ENCODE measurements at places on chromosomes 11 and 22.

- no peak for DNase-seq
These were observed 9.2 kb upstream of the TOP3B start for GRCh38 chr22:21991774-21992173.

DNA sequence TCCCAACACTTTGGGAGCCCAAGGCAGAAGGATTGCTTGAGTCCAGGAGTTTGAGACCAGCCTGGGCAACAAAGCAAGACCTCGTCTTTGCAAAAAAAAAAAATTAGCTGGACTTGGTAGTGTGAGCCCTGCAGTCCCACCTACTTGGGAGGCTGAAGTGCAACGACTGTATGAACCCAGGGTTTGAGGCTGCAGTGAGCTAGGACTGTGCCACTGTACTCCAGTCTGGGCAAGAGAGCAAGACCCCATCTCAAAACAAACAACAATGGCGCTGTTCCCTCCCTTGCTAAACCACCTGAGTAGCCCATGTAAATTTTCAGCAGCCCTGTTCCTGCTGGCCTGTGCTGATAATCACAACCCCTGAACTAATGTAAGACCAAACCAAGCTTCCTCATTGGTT, 3.1 kb downstream of the LAMTOR1 start:
- no peak for DNase-seq

- no peak for DNase-seq
These were observed 3.1 kb upstream of the CAVIN3 start for GRCh38 chr11:6323291-6323905.

- DNase-seq: peak; percentile 17
These were observed 385 bp downstream of the TST start for GRCh38 chr22:37018815-37019308.

GRCh38 chr22:24033731-24034130, 22.6 kb downstream of the CABIN1 start:
- no peak for DNase-seq

- DNase-seq: no peak
These were observed 6.8 kb downstream of the APOBEC3D start for GRCh38 chr22:39027717-39028116.

- no peak for DNase-seq
These were observed 1.2 kb upstream of the CCDC86 start for GRCh38 chr11:60840470-60841430.

- DNase-seq: no peak
These were observed 63.0 kb downstream of the PTPRJ start for GRCh38 chr11:48043111-48043990.

DNA sequence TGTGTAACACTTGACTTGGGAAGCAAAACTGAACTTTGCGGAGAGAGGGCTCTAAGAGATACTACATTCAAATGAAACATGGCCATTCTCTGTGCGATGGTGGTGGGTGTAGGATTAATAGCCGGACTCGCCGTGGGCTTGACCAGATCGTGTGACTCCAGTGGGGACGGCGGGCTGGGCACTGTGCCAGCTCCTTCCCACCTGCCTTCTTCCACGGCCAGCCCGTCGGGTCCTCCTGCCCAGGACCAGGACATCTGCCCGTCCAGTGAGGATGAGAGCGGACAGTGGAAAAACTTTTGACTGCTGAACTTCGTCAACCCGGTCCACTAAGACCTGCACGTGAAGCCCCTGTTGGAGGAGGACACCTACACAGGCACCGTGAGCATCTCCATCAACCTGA, 137.4 kb downstream of the OR4C45 start:
- DNase-seq: no peak

GRCh38 chr11:1783725-1784529, 20.2 kb upstream of the CTSD start:
- no peak for DNase-seq

GRCh38 chr11:134901955-134902918, 490.2 kb upstream of the B3GAT1 start:
- no peak for DNase-seq

GRCh38 chr11:79498667-79499066, 57.8 kb upstream of the TENM4 start:
- no peak for DNase-seq

GRCh38 chr22:11253000-11253511, 4274.9 kb upstream of the OR11H1 start:
- DNase-seq: no peak

DNA sequence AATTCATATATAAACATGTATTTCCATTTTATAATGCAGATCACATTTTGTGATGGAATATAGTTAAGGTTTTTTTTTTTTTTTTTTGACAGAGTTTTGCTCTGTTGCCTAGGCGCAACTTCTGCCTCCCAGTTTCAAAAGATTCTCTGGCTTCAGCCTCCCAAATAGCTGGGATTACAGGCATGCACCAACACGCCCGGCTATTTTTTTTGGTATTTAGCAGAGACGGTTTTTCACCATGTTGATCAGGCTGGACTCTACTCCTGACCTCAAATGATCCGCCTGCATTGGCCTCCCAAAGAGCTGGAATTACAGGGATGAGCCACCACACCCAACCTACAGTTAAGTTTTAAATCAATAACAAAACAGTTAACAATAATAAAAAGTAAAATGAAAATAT, 18.8 kb downstream of the XKR3 start:
- no peak for DNase-seq

- peak; percentile 76 for DNase-seq
These were observed 1.9 kb upstream of the EMID1 start for GRCh38 chr22:29203488-29204454.

DNA sequence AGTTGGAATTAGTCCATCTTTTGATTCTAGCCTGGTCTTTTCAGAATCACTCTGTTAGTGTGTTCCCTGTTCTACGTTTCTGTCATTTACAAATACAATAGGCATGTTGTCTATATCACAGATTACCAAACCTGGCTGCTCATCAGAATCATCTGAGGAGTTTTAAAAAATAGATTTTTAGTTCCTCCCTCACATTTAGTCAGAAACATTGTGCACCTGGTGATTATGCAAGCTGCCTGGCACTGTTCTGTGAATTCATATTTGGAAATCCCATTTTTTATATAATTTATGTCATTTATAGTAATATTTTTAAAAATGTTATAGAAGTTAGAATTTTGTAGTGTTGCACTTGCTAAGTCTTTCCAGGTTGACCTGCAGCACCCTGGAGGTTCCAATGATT, 107.3 kb downstream of the PDE3B start:
- no peak for DNase-seq

DNA sequence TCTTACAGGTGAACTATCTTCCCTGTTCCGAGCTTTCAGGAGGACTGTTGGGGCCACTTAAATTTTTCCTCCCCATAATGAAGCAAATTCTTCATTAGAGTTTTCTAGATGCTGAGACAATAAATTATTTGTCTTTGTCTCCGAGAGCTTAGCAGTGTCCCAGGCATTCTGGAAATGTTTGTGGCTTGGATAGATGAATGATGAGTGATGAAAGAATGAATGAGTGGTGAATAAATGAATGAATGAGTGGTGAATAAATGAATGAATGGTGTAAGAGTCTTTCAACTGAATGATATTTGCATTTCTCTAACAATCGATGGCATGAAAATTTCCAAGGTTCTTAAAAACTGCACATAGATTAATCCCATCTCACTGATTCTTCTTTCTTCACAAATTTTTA, 52.8 kb downstream of the AHNAK start:
- DNase-seq: no peak

- DNase-seq: no peak
These were observed 41.2 kb upstream of the TESMIN start for GRCh38 chr11:68792400-68792966.

- no peak for DNase-seq
These were observed 98.7 kb upstream of the CRYBB3 start for GRCh38 chr22:25100948-25101347.

- DNase-seq: peak; percentile 78
These were observed 20.2 kb downstream of the FADS3 start for GRCh38 chr11:61871158-61871597.

- no peak for DNase-seq
These were observed 9.3 kb upstream of the CD3E start for GRCh38 chr11:118295199-118295598.

GRCh38 chr11:3103076-3103475, 45.9 kb upstream of the CARS1 start:
- no peak for DNase-seq

GRCh38 chr22:37639070-37639760, at the start of gene SH3BP1:
TSS of gene SH3BP1 (plus strand) at chr22:37639669. CDS start at chr22:37639788, 119 bp downstream.
- no peak for DNase-seq

- no peak for DNase-seq
These were observed 844.7 kb upstream of the CCDC90B start for GRCh38 chr11:84130646-84131427.

GRCh38 chr11:76408171-76408965, 27.2 kb downstream of the GVQW3 start:
- no peak for DNase-seq

DNA sequence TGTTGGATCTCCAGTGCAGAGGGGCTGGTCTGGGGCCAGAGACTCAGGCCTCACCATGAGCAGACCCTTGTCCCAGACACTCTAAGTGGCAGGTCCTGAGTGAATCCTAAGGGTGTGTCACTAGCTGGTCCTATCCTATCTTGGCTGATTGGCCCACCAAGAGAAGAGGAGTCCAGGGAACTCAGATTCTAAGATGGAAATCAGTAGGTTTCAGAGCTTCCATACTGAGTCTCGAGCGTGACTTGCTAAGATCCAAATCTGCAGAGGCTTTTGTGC, 10.9 kb downstream of the POU2AF1 start:
- no peak for DNase-seq

DNA sequence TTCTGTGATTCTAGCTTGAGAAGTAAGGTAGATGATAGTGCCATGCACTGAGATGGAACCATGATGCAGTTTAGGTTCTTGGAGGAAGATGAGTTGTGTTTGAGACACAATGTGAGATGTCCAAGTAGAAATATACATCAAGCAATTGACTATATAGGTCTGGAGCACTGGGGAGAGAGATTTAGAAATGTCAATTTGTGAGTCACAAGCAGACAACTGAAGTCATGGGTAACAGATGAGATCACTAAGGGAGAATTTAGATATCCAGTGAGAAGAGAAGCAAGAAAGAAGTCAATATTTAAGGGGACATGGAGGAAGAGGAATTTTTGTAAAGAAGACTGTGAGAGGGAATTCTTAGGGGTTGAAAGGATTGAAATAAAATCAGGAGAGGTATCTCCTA, 65.1 kb upstream of the RRAS2 start:
- no peak for DNase-seq

GRCh38 chr11:27084518-27084917, 43.9 kb downstream of the BBOX1 start:
- DNase-seq: no peak

DNA sequence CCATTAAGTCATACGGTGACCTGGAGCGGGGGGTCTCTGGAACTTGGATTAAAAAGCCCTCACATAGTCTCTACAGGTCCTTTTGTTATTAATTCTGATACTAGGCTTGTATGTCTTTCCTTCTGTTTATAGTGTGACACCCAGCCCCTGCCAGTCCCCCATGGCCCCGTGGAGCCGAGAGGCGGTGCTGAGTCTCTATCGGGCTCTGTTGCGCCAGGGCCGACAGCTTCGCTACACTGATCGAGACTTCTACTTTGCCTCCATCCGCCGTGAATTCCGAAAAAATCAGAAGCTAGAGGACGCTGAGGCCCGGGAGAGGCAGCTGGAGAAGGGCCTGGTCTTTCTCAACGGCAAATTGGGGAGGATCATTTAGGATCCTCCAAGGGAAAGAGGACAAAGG, 2.0 kb downstream of the MIEF1 start:
- DNase-seq: no peak

DNA sequence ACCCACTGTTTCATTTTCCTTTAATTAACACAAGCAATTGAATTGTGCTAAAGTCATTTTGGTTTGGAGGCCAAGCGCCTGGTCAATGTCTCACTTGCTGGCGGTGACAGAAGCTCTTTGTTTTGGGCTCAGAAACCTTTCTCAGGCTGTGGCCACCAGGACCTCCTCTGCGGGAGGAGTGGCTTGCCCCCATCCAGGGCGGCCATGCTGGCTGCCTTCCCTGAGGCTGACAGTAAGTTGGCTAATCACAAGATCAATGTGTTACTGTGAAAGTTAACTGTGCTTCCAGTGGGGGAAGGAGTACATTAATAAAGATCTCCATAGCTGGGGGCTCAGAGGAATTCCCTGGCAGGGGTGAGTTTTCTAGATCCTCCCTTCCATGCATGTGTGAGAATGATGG, 1074.5 kb downstream of the NTM start:
- DNase-seq: no peak

DNA sequence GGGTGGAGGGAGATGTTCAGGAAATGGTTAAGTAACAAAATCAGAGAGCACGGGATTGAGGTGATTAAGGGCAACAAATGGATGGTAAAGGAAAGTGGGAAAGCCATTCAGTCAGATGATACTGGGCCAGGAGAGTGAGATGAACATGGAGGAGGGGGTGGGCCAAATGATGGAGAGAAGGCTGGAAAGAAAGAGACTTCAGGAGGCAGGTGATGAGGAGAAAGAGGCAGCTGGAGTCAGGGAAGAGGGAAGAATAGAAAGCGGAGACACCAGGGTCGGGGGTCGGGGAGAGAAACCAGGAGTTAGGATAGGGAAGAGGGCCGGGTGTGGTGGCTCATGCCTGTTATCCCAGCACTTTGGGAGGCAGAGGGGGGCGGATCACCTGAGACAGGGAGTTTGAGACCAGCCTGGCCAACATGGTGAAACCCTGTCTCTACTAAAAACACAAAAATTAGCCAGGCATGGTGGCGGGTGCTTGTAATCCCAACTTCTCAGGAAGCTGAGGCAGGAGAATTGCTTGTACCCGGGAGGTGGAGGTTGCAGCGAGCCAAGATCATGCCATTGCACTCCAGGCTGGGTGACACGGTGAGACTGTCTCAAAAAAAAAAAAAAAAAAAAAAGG, 4.7 kb upstream of the KDM2A start:
- no peak for DNase-seq

GRCh38 chr11:10376061-10376460, 71.2 kb downstream of the ADM start:
- DNase-seq: no peak

- no peak for DNase-seq
These were observed 274.9 kb upstream of the ZC3H12C start for GRCh38 chr11:109818290-109818689.

DNA sequence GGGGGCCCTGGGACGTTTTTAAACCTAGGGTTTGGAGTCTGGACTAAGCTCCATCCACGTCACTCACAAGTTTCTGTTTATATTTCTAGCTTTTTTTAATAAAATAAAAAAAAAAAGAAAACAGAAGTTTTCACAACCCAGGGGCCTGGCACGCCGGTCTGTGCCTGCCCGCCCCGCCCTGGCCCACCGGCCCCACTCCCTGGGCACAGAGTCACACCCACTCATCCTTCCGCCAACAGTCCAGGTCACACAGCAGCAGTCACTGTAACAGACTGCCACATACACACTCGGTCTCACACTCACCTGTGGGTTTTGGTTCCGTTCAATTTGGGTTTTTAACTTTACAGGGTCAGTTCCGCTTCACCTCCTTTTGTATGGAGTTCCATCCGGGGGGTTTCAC, 5.3 kb upstream of the ACR start:
- no peak for DNase-seq

GRCh38 chr11:1751999-1752906, 1.9 kb upstream of the IFITM10 start:
- no peak for DNase-seq

Measured in hematopoietic multipotent progenitor cell treated with erythropoietin and hydrocortisone succinate and interleukin-3 and kit ligand, for 17 days (in vitro differentiated cells).